Activated T-helper 1 cell treated with Interleukin-2 at 50 U/mL for 16 hours (primary cell): ENCODE measurements at places on chromosomes 5 and 9.

DNA sequence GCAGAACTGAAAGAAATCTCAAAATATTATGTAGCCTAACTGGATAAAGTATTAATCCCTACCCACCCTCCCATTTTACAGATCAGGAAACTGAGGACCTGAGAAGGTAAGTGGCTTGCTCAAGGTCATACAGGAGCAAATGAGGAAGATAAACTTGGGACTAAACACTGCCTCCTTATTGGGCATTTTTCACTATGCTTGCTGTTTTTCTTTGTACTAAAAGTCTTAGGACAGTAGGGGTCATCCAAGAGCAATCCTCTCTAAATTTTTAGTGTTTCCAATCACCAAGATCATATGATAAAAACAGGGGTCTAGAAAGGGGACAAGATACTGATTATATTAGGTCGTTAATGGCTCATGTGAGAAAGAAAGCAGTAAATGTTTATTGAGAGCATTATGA, 80.8 kb downstream of the RORB start:
- DNase-seq, result no peak

DNA sequence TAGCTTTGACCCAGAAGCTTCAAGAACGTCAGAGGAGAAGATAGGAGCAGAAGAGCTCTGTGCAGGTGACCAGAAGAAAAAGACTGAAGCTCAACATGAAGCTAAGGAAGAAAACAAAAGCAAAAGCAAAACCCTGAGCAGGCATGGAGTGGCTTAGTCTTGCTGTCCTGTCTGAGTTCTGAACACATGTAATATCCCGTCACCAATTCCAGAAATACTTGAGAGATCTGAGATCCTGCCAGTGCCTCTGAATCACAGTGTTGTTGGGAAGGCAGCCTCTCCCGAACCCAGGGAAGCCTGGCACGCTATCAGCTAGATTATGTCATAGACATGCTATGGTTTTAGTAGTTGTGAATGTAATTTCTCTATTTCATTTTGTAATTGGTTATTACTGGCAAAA, 235.7 kb downstream of the ICE1 start:
- DNase-seq, result no peak

GRCh38 chr5:96683392-96683791, 21.2 kb downstream of the CAST start:
- no peak for DNase-seq

DNA sequence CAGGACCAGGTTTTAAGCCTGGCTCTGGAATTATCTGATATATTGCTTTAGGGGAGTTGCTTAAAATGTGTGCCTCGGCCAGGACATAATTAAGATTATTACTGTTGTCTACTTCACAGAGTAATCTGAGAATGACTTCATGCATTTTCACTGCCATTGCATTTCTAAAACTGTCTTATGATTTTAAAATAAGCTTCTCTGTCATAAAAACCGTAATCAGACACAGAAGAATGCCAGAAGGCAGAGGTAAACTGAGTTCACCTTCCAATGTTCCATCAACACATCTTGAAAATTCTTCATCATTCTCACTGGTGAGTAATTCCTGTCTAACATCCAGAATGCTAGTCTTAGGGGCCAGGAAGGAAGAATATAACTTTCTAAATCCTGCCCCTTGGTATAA, 47.1 kb downstream of the ISOC1 start:
- DNase-seq, result no peak

DNA sequence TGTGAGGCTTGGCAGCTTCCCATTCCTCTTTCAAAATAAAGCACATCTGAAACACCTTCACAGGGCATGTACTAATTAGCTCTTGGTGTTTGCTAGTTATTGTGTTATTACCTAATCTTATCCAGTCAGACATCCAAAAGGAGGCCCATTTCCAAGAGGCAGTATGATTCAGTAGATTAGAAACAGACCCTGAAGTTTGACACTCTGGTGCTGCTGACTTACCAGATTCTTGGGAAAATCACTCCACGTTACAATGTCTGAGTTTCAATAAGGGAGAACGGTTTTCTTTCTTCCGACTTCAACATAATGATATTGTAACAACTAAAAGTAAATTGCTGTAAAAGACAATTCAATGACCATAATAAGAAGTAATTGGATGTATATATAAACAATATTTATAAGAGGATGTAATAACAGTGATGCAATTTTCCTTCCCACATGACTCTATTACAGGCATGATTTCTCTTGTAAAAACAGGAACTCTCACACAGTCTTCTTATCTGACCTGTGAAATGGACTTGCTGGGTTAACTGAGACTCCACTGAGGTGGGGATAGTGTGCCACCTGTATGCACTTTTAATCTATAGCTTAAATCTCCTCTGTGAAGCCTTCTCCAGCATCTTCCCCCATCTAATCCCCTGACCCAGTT, 181.3 kb upstream of the ELL2 start:
- no peak for DNase-seq
